ENCODE measurements at places on chromosomes 13 and 19. TPM values are rescaled to one million over a fixed set of nuclear protein-coding genes. Genes with fewer than 3 reads are reported as not detected.

ZNF101 gene
- 5.5 TPM for total RNA-seq

SYT5 gene
- not detected for total RNA-seq

CYP4F8 gene
- total RNA-seq: not detected

GSX1 gene
- not detected for total RNA-seq

IGFL1 gene
- total RNA-seq: not detected

KLK10 gene
- 0.12 TPM for total RNA-seq

ZNF560 gene
- total RNA-seq: 1.5 TPM

All from hair follicle dermal papilla cell (primary cell).